Endothelial cell of umbilical vein (primary cell): ENCODE measurements at places on chromosomes 7 and 10. TPM values are rescaled to one million over a fixed set of nuclear protein-coding genes. Genes with fewer than 3 reads are reported as not detected.
A peak's percentile ranks its signal among the peaks of the same experiment; 100 is the strongest.

SH2B2 gene
- 0.25 and 0.73 TPM in 2 replicates for total RNA-seq

ELN gene
- 0.18 and 1.7 TPM in 2 replicates for total RNA-seq

ANXA8L1 gene
- not detected in 2 replicates for total RNA-seq

DNA sequence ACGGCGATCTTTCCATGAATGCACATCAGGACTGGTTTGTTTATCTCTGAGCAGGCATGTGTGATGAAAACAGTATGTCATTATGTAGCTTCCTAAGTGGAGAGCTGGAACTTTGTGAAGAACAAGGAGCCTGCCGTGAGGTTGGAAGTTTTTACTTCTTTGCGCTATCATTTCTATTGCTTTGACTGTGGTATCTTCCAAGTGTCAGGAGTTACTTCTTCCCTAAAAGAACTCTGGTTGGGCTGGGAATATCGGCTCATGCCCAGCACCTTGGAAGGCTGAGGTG lies 167.4 kb upstream of the AHR start:
- DNase-seq: no peak

DNA sequence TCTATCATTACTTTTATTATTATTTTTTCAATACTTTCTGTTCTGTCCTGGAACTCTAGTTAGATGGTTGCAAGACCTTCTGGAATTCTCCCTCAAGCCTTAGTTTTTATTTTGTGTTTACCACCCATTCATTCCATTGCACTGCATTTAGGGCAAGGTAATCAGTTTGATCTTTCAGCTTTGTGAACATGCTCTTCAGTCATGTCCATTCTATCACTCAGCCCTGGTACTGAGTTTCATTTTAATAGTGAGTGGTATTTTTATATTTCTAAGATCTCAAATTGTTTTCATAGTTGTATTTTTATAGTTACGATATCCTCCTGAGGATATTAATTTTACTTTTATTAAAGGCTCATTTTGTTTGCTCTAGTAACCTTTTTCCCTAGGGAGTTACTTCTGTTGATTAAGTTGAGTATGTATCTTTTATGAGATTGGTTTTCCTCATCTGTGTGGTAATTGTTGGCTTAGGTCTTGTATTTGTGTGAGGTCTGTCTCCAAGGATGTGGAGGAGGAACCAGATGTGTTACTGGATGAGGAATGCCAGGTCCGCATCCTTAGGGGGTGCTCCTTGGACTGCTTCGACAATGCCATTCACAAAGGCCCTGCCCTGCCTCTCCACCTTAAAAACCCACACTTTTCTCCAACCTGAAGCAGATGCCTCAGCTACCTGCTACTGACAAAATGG lies 46.7 kb upstream of the RAB18 start:
- DNase-seq: no peak

DNA sequence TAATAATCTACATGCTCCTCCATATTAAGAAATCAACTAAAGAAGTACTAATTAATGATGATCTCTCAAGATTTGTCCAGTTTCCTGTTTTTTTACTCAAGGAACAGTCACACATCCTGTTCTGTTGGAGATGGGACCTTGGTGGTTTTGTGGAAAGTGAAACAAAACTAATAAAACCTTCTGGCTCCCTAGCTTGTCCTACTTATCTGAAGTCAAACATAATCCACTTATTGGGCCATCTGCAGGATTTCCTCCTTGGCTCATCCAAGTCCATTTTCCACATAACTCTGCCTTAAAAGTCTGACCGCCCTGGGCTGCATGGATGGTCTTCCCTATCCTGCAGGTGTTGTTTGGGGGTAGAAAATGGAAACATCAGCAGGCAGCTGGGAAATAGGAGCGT lies 39.4 kb upstream of the TARP start:
- peak; percentile 13 for DNase-seq

GRCh38 chr7:100602889-100603725 lies 944 bp downstream of the PCOLCE start:
- DNase-seq: no peak

DNA sequence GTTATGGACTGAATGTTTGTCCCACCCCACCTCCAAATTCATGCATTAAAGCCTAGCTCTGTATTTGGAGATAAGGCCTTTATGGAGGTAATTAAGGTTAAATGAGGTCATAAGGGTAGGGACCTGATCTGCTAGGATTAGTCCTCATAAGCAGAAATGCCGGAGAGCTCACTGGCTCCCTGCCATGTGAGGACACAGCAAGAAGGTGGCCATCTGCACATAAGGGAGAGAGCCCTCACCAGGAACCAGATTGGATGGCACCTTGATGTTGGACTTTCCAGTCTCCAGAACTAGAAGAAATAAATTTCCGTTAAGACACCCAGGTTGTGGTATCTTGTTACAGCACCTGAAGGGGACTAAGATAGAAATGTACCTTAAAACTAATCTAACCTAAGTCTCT lies 816.1 kb upstream of the C7orf33 start:
- no peak for DNase-seq

DNA sequence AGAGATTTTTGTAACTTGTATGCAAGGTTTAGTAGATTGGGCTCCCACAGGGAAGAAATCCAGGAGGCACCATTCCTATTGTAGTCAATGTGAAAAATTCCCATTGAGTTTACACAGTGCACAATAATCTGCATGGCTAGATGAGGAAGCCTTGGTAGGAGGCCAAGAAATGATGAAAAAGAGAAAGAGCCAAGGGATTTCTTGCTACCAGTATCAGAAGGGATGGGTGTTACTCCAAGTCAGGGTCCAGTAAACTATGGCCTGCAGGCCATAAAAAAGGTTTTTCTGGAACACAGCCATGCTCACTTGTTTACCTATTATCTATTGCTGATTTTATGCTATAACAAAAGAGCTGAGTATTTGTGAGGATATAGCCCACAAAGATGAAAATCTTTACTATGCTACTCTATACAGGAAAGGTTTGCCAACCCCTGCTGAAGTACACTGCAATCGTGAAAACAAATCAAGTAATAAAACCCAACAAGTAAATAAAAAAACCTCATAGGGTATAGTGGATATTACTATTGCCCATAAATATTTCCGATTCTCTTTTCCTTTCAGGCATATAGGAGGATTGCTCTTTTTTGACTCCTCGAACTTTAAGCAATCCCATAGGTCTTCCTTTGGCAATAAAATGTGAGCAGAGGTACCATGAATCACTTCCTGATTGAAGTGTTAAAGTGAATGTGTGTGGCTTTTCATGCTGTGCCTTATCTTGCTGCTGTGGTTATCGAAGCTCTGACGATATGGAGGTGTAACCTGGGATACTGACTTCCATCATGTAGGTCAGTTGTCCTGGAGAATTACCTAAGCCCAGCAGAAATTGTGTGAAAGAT lies 256.3 kb upstream of the MAGI2 start:
- peak; percentile 40 for DNase-seq

DNA sequence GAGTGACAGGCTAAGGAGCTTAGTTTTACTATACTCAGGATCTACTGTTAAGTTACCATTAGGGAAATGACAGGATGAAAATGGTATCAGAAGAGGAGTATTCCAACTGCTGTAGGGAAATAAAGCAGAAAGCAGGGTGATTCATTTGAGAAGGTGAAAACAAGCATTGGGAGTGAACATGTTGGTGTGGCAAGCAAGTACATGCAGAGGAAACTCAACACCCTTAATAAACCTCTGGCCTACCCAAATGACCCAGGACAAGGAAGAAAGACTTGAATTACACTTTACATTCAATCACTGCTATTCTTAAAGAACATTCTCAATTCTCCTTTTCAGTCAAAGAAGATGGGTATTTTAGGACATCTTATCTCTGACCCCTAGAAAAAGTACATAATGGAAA lies 28.7 kb downstream of the ERLIN1 start:
- no peak for DNase-seq

GRCh38 chr7:22124941-22125340 lies 179.2 kb upstream of the CDCA7L start:
- peak; percentile 86 for DNase-seq
